ENCODE measurements at places on chromosomes 11 and 22.

DNA sequence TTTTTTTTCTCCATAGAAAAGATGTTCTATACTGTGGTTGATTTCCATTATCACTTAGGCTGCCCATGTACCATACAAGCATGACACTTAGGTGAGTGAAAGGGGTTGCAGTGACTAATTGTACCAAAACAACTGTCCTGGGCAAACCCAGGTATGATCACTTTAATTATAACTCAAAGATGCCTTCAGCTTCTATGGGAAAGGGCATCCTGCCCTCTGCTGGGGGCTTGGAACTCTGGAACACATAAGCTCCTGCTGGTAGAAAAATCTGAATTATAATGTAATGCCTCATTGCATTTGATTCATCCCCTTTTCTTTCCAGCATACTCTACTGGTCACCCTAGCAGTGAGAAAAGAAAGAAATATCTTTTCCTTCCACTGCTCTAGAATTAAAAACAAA is 206.3 kb downstream of the DDX10 start:
- DNase-seq = no peak

- no peak for DNase-seq
These were observed 67.5 kb upstream of the NNMT start for GRCh38 chr11:114228435-114229411.

DNA sequence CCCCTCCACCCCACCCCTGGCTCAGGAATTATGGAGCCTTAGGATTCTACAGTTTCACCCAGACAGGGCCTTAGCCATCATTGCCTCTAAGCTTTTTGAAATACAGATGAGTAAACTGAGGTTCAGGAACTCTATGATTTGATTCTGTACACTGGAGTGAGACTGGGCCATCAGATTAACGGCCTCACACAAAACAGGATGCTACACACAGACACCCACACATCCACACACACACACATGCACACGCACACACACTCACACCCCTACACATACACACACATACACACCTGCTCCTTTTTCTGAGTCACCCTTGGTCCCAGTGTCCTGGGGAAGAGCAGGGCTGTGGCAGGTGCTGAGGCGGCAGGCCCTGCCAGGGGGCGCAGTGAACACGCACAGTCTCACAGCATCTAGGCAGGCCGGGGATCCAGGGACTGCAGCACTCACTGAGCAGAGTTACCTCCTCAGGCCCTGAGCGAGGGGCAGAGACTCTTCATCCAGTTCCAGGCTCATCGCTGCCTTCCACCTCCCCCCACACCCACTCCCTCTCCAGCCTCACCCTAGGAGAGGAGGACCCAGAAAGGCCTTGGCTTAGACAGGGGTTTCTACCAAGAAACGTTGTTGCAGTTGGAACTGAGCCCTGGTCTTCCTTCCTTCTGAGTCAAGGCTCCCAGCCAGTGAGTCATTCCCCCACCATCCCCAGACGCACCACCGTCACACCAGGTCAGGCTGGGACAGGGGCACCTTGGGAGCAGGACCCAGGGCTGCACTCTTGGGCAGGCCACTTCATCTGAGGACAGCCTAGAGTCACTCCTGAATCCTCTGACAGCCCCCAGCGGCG is 89.8 kb upstream of the PARVA start:
- no peak for DNase-seq

GRCh38 chr11:96189351-96189750 is 153.6 kb downstream of the MAML2 start:
- no peak for DNase-seq

GRCh38 chr11:34302046-34302921 is 55.5 kb downstream of the ABTB2 start:
- DNase-seq = no peak

GRCh38 chr11:77472991-77473800 is 698 bp downstream of the PAK1 start:
- DNase-seq = peak; percentile 20

DNA sequence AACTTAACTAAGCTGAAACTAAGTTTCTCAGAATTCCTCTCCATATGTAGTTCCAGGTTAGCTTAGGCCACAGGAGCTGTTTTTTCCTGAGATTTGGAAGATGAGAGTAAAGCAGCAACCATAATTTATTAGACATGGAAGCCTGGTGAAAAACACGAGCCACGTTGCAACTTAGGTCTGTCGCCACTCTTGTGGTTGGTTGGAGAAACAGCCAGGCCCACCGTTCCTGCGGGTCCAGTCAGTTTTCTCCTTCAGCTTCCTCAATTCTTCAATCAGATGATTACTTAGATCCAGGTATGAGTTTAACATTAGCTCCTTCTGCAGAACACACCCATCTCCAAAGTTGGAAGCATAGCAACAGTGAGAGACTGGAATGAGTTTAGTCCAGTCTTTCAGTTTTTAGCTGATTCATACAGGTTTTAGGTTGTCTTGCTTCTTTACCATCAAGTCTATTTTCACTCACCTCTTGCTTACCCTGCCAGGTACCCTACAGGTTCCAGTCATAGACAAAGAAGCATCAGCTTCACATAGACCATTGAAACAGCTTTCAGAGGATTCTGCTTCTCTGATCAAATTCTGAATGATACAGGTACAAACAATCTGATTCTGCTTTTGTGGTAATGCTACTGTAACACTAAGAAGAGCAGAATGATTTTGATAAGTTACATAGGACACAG is 18.6 kb downstream of the CASP12 start:
- DNase-seq = no peak

- no peak for DNase-seq
These were observed 6.5 kb downstream of the GAL3ST3 start for GRCh38 chr11:66042227-66042995.
